Suprapubic skin (tissue), 4 donors: ENCODE measurements at places on chromosomes 5 and 9. TPM values are rescaled to one million over a fixed set of nuclear protein-coding genes. Genes with fewer than 3 reads are reported as not detected.

Gene PTGS1
- 64.3 TPM for total RNA-seq

Gene GHR
- total RNA-seq, result 20.5 TPM

Gene MCTP1
- total RNA-seq, result 5.0 TPM

Gene MUSK
- 1.5 TPM for total RNA-seq

DNA sequence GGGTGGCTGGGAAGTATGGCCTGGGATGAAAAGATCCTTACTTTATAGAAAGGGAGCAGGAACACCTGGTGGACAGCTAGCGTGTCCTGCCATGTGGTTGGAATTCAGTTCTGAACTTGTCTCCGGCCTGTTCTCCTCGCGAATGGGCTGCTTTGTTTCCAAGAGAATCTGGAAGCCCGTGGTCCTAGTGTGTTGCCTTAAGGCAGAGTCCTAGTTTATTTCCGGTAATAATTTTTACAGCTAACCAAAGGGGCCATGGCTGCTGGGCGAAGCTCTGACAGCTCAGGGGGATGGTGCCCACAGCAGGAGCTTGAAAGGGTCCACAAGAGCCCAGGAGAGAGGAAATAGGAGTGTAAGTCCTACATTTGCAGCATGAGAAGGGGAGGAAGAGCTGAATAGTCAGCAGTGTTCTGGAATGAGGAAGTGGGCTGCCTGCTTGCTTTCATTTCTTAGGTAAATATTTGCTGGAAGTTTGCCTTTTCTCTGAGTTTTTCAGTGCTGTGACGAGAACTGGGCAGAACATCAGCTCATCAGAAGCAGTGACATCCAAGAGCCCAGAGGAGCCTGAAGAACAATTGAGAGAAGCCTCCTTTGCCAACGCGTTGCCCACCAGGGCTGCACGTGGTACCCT is 13.1 kb upstream of the IGFBPL1 start:
- no peak for DNase-seq

DNA sequence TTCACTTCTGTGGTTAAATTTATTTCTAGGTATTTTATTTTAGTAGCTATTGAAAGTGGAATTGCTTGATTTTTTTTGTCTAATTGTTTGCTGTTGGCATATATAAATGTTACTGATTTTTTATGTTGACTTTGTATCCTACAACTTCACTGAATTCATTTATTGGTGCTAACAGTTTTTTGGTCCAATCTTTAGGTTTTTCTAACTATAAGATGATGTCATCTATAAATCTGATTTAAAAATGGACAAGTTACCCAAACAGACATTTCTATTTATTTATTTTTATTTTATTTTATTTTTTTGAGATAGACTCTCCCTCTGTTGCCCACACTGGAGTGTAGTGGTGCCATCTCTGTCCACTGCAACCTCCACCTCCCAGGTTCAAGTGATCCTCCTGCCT is 162.3 kb downstream of the COX7C start:
- DNase-seq, result no peak

DNA sequence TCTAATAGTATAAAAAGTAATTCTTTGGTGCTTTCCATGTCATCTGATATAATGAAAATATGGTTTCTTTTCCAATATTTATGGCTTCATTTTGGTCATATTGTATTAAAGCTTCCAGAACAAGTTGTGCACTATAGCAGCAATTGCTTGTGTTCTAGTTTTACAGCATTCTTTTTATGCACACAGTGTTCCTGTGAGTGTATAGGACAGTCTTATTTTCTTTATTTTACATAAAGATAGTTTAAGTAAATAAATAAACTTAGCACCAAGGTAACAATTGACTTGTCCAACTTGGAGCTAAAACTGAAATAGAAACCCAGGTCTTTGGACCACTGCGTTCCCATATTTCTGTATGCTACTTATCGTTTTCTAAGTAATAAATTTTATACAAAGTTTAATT is 38.9 kb downstream of the ATG10 start:
- DNase-seq, result no peak

GRCh38 chr5:178790371-178790770 is 59.9 kb upstream of the ZNF354A start:
- DNase-seq, result no peak

GRCh38 chr9:78407636-78408312 is 110.8 kb downstream of the PSAT1 start:
- no peak for DNase-seq

DNA sequence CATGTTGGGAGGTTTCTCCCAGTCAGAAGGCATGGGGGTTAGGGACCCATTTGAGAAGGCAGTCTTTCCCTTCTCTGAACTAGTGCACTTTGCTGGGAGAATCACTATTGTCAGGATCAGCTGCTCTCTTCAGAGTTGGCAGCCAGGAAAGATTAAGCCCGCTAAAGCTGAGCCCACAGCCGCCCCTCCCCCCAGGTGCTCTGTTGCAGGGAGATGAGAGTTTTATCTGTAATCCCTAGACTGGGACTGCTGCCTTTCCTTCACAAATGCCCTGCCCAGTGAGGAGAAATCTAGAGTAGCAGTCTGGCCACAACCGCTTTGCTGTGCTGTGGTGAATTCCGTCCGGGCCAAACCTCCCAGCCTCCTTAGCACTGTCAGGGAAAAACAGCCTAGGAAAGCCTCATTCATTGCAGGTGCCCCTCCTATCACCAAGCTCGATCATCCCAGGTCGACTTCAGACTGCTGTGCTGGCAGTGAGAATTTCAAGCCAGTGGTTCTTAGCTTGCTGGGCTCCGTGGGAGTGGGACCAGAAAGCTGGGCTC is 69.8 kb downstream of the CNTLN start:
- no peak for DNase-seq

GRCh38 chr5:160750938-160751657 is 100.9 kb downstream of the ATP10B start:
- DNase-seq, result no peak

DNA sequence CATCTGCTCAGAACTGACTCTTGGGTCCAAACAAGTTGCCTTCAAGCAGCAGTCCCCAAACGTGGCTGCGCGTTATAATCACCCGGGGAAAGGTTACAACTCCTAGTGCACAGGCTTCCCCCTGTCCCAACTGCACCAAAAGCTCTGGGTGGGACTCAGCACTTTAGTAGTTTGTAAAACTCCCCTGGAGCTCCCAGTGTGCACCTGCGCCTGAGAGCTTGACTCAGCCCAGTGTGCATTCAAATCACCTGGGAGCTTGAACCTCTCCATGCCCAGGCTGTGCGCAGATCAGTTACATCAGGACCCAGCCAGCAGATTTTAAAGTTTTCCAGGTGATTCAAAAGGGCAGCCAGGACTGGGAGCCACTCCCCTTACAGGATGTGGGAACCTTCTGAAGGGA is 151.4 kb downstream of the COL23A1 start:
- no peak for DNase-seq

- no peak for DNase-seq
These were observed 102.4 kb upstream of the SMC2 start for GRCh38 chr9:103991698-103992097.
